ENCODE measurements at places on chromosomes 12 and 14.

DNA sequence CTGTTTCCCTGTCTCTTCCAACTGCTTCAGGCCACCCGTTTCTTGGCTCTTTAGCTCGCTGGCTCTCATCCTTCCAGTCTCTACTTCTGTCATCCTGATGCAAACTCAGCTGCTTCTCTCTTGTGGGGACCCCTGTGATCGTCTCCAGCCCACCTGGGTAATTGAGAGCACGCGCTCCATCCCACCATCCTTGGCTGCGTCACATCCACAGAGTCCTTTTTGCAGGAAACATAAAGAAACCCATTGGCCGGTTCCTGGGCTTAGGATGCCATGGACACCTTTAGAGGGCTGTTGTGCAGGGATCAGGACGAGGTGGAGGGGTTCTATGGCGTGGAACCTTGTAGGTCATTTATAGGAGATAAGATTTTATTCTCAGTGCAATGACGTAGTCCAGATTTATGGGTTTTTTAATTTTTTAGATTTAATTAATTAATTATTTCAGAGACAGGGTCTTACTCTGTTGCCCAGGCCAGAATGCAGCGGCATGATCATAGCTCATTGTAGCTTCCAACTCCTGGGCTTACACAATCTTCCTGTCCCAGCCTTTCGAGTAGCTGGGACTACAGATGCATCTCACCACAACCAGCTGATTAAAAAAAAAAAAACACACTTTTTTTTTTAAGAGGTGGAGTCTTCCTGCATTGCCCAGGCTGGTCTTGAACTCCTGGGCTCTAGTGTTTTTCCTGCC is 82.6 kb downstream of the CCDC92 start:
- DNase-seq: no peak

GRCh38 chr14:91335191-91336092 is 82.2 kb downstream of the CCDC88C start:
- no peak for DNase-seq

GRCh38 chr14:51097287-51097686 is 2.4 kb upstream of the TRIM9 start:
- DNase-seq: no peak

DNA sequence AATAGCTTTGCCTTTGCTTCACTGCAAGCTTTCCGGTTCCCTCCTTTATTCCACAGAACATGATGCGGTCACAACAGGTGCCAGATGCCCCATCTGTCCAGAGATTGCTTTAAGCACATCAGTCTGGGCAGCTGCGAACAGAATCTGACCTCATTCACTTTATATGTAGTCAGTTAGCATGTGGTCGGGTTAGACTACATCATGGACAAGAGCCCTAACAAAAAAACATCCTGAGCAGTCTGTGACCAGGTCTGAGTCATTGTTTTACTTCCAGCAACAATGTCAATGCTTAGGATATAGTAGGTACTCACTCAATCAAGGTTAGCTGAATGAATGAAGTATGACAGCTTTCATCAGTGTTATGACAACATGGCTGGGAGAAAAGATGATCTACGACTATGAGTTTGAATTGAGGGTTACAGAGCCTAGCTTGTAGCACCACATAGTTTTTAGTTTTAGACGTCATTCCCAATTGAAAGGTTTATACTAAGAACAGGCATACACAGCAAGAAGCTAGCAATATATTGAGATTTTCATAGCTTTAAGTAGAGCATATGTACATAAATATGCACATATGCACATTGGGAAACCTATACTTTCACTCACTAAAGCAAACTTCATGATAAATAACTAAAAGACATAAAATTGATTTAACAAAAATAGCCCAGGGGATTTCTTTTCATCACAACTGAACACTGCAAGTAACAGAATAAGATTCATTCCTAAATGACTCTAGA is 64.2 kb upstream of the TMCC3 start:
- no peak for DNase-seq

- no peak for DNase-seq
Measured at GRCh38 chr12:124171231-124171979, 123.5 kb upstream of the RFLNA start.

- DNase-seq: no peak
Measured at GRCh38 chr12:94092516-94093241, 55.7 kb upstream of the PLXNC1 start.

DNA sequence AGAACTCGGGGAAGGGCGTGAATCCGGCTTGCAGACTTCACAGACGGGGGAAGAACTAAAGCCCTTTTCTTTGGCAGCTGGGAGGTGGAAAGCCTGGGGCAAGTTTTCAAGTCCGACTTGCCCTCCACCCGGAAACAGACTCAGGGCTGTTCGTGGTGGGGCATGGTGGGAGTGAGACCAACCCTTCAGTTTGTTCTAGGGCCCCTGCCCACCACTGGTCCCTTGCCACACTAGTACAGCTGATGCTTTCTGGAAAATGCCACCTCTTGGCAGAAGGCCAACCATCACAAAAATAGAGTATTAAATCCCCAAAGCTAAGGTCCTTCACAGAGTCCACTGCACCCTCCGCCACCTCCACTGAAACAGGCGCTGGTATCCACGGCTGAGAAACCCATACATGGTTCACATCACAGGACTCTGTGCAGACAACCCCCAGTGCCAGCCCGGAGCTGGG is 50.4 kb upstream of the DDX11 start:
- DNase-seq: no peak

GRCh38 chr12:13179211-13180074 is 17.1 kb upstream of the EMP1 start:
- peak; percentile 49 for DNase-seq

- DNase-seq: no peak
Measured at GRCh38 chr12:121908702-121909101, 9.7 kb upstream of the CFAP251 start.

DNA sequence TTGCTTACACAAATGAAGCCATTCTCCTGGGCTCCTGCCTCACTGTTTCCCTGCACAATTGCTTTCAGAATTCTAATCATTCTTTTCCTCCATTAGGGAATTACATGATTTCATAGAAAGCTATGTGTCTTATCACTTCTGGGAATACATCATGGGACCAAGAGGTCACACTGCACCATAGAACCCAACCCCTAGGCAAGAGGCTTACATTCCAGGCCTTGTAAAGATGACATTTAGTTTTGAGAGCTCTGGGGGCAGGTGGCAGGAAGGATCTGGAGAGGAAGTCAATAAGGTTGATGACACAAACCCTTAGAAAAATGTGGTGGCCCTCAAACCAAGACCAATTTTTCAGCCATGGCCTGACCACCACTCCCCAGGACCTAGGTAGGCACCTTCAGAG is 57.1 kb downstream of the NUAK1 start:
- no peak for DNase-seq

- DNase-seq: no peak
Measured at GRCh38 chr12:74051848-74052247, 485.8 kb upstream of the ATXN7L3B start.

DNA sequence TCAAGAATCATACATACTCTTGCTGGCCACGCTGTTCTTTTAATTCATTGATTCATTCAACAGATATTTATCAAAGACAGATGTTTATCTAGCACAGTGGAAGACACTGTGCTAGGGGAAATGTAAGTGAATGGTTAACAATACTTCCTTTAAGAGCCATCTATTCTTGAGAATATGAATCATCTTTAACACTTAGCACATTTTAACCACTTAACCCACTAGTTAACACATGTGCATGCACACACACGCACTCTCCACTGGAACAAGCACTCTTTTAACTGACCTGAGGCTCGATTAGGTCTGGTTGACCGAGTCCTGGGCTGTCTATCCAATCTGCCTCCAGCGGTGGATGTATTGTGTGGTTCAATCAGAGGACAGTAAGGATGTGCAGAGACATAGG is 34.6 kb downstream of the LMNTD1 start:
- DNase-seq: no peak

GRCh38 chr12:114674251-114675047 is 9.5 kb downstream of the TBX3 start:
- no peak for DNase-seq

DNA sequence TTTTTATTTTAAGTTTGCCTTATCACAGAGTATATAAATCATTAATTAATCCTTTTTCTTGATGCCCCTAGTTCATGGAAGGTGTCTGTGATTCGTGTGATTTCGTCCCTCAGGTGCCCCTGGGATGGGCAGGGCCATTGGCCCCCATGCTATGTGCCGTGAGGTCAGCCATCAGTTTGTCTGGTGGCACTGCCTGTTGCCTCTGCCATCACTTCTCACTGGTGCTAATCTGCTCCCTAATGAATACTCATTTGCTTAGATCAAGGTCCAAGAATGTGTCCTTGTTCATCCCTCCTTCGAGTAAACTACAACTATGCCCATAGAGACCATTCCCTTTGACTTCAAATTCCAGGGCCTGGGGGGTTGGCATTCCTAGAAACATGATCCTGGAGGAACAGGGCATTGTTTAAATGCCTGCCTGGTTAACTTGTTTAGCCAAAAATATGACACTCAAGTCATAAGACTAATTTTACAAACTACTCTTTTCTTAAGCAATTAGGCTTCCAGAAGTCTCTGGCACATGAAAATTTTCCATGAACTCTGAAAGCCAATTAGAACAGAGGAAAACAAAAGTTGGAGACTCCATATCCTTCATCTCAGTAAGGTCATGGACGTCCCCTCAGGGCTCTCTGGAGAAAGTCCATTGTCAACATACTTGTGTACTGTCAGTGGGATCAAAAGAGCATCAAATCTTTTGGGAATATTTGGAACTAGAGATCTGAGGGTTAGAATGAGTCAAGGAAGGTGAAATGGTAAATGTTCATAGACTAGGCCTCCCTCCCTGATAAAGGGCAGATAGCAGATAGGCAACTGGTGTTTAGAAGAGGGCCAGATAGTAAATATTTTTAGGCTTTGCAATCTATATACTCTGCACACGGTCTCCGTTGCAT is 90.9 kb upstream of the PLXNC1 start:
- no peak for DNase-seq

DNA sequence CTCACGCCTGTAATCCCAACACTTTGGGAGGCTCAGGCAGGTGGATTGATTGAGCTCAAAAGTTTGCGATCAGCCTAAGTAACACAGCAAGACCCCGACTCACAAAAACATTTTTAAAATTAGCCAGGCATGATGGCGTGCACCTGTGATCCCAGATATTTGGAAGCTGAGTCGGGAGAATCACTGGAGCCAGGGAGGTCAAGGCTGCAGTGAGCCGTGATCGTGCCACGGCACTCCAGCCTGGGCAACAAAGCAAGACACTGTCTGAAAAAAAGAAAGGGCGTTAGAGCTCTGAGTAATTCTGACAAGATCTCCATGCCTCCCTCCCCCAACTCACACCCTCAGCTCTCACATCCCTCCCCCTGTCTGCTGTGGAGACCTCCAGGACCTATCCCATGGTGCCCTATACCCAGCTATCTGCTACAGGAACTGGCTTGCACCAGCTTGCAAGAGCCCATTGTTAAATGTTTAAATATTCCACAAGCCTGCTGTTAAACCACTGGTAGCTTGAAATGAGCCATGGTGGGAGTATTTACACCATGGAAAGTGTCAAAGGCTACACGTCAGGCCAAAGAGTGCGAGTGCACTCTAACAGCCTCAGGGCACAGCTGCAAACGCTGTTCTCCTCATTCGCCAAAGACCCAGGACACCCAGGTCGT is 35.1 kb upstream of the PPP2R5C start:
- no peak for DNase-seq

DNA sequence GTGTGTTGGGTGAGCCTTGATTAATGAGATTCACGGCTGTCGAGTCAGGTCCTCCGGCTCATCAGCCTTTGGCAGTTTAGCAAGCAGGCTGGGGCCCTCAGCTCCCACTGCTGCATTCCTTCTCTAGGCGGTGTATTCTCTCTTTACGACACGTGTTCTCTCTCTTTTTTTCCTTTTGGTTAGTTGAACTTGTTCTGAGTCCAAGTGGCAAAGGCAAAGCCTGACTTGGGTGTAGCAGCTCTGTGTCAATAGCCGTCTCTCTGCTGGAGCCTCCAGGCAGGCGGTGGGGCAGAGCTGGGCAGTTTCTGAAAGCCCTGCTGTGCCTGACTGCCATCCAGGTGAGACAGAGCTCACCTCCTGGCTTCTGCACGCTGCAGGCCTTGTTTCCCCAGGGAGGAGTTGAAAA is 46.6 kb downstream of the SUSD6 start:
- DNase-seq: peak; percentile 72

DNA sequence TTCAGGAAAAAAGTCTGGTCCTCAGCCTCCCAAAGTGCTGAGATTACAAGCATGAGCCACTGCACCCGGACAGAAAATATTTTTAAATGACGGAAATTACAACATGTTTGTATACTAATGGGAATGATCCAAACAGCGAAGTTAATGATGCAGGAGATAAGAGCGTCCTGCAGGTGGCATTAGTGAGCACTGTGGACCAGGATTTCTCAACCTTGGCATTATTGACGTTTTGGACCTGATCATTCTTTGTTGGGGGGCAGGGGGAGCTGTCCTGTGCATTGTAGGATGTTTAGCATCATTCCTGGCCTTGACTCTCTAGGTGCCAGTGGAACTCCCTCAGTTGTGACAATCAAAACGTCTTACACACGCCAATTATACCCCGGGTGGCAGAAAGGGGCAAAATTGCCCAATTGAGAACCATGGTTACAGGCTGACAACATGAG is 34.1 kb downstream of the SCFD1 start:
- DNase-seq: no peak

DNA sequence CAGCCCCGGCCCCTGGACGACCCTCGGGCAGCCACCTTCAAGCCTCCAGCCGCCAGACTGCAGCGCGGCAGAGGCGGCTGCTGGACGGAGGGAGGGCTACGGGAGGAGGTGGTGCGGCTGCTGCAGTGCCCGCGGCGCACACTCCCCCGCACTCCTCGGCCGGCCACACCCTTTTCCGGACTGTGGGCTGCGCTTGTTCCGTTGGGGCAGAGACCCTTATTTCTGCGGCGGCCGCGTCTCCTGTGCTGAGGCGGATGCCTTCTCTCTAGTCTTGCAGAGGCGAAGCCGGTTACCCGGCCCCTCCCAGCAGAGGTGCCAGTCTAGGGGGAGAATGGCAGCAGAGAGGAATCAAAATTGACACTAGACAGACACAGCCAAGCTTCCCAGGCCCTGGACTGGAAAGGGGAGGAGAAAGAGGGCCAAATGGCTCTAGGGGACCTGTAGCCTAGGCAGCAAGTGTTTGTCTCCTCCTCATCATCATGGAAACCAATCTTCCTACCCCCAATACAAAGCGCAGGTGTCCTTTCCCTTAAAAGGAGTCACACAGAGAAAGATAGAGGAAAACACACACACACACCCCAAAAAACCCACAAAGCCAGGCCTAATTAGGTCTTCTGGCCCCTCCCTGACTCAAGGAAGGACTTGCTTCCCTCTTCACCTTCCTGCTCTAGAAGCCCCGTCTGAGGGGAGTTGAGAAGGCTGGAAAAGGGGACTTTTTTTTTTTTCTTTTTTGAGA is 1.3 kb downstream of the ESYT1 start:
- DNase-seq: peak; percentile 26

DNA sequence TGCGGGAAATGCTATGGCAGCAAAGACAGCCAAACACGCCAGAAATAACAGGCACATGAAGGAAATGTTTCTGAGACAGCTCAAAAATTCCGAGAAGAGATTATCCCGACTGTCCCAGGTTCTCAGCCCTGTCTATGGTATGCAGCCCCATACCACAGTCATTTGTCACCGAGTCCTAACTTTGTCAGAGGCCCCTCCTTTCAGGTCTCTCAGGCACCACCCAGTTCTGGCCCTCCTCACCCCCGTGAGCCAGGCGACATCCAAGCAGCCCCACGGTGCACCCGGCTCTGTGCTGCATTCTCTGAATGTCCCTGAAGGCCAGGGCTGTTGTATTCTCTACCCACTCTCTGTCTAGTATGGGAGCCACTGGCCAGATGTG is 24.0 kb downstream of the SSH1 start:
- DNase-seq: no peak

- DNase-seq: no peak
Measured at GRCh38 chr12:227286-227915, 13.4 kb upstream of the SLC6A12 start.
